ENCODE measurements at places on chromosomes 4 and X. TPM values are rescaled to one million over a fixed set of nuclear protein-coding genes. Genes with fewer than 3 reads are reported as not detected.

DNA sequence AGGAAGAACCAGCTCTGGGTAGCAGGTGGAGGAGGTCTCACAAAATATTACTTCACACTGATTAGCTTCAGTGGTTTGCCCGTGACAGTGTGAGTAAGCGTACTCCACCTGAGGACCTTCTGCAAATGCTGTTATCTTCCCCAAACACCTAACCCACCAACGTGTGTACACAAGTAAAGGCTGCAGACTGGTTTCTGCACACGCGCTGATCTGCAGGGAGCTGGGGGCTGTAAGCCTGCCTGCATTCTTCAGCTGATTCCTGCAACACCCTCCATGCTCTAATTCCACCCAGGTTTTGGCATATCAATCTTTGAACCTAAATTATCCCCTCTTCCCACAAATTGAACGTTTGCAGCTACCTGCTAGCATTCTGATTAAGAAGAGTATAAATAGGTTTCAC is 820.2 kb downstream of the TRIML1 start:
- no peaks in the 10 kb centered on the region for H3K27me3 ChIP-seq
- no peak for DNase-seq
- H3K36me3 ChIP-seq: no peaks in the 10 kb centered on the region
- no peak overlapping the region for H3K4me3 ChIP-seq

- no peaks in the 10 kb centered on the region for H3K27me3 ChIP-seq
- H3K36me3 ChIP-seq: peaks cover 9% of the 10 kb centered on the region
- DNase-seq: no peak
- H3K27ac ChIP-seq: no peak overlapping the region
- H3K4me3 ChIP-seq: no peak overlapping the region
These were observed 1.8 kb downstream of the CCNI start for GRCh38 chr4:77073981-77074380.

DNA sequence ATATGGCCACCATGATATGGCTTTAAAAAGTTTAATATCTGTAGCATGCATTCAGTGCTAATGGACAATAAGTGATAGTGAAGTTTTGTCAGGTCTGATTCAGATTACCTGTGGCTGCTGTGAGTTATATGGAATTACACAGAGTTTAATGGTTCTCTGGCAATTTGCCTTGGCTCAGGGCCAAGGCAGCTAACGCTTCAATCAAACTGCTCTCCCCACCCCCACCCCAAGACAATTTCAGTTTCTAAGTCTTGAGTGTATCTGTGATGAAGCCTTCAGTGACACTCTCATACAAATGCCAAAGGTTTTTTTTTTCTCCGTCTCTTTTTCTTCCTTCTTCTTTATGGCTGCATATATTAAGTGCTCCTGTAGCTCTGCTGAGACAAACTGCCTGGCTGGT is 106.6 kb downstream of the SHROOM4 start:
- peaks cover 3% of the 10 kb centered on the region for H3K4me1 ChIP-seq
- peaks cover 24% of the 10 kb centered on the region for H3K27me3 ChIP-seq
- H3K36me3 ChIP-seq: no peaks in the 10 kb centered on the region
- no peak for DNase-seq

Gene PIN4
- total RNA-seq: 3.0 TPM

Gene PNCK
- not detected for total RNA-seq

DNA sequence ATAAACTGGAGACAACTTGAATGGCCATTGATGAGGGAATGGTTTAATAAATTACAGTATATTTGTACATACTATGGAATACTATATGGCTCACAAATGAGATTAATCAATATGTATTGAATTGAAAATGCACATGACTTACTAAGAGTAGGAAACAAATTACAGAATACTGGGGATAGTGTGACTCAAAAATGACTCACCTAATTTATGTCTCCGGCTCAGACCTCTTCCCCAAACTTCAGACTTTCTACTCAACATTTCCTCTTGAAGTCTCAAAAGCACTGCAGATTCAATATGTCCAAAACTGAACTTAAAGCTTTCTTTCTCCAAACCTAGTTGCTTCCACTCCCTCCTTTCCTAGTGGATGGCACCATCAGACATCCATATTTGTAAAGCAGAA is 28.8 kb upstream of the GRIA3 start:
- no peaks in the 10 kb centered on the region for H3K4me1 ChIP-seq
- H3K27me3 ChIP-seq: no peaks in the 10 kb centered on the region
- no peak overlapping the region for H3K27ac ChIP-seq
- no peak overlapping the region for H3K4me3 ChIP-seq
- DNase-seq: no peak
- no peaks in the 10 kb centered on the region for H3K36me3 ChIP-seq

Gene MMAA
- total RNA-seq: 10.4 TPM

DNA sequence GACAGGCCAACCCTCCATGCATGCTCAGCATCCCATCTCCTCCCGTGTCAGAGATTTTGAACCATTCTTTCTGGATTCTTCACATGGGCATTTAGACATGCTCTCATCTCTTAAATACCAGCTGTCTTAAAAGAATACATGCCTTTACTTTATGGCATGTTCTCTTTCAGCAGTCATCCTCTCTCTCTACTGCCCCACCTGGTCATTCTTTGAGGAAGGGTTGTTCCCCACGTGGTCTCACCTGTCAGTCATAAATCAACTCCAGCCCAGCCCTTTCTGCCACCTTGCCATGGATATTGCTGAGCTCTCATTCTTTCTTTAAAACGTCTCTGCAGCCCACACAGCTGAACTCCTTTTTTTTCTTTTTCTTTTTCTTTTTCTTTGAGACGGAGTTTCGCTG is 111.3 kb downstream of the ARHGAP10 start:
- peaks cover 5% of the 10 kb centered on the region for H3K36me3 ChIP-seq
- peaks cover 7% of the 10 kb centered on the region for H3K4me1 ChIP-seq
- DNase-seq: no peak
- no peak overlapping the region for H3K27ac ChIP-seq

DNA sequence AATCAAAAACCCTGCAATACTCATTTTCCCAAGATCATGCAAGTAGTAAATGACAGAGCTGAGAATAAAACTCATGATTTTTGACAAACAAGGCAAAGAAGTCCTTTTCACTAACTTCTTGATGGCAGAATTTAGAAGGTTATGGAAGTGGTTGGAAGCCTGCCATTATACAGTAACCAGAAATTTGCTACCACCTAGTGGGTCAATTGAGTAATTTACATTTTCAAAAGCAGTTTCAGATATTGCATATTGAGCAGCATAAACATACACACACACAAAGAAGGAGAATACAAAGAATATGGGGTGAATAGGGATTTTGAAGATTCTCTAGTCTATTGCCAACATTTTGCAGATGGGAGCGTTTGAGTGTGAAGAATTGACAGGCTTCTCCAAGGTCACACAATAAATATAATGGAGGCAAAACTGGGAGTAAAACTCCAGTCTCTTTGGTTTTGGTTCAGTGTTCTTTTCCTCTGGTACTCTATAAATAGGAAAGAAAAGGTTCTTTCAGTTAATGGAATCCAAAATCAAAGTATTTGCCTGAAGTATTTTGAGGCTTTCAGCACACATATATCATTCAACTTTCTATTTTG is 70.2 kb downstream of the GC start:
- H3K4me1 ChIP-seq: peaks cover 3% of the 10 kb centered on the region
- no peak overlapping the region for H3K4me3 ChIP-seq
- no peak for DNase-seq
- no peak overlapping the region for H3K27ac ChIP-seq
- H3K27me3 ChIP-seq: peaks cover 8% of the 10 kb centered on the region
- H3K36me3 ChIP-seq: no peaks in the 10 kb centered on the region

DNA sequence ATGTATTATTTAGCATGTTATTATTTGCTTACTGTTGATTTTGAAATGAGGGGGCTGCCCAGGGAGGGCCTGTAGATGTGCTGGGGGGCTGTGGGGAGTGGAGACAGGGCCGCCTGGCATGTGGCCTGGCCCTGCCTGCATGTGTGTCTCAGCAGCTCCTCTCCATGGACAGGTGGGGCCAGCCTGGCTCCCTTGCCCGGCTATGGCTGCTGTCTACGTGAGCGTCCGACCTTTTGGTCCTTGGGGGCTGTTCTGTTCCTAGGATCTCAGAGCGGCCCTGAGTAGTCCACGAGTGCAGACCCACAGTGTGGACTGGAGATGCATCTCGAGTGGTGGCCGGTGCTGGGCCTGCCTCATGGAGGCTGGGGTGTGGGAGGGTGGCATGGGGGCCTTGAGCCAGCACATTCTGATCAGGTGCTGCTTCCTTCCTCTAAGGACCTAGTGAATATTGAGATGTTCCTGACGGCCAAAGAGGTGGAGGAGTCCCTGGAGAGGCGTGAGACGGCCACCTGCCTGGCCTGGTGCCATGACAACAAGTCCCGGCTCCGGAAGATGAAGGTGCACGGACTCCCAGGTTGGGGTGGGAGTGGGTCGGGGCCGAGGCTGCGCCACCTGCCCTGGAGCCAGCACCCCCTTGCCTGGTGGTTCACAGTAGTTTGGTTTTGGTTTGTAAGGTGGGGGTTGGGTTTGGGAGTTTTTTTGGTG is 24.9 kb upstream of the UVSSA start:
- H3K36me3 ChIP-seq: peaks cover 6% of the 10 kb centered on the region
- peaks cover 10% of the 10 kb centered on the region for H3K4me1 ChIP-seq
- no peak overlapping the region for H3K4me3 ChIP-seq
- H3K27ac ChIP-seq: no peak overlapping the region
- DNase-seq: no peak

GRCh38 chrX:28586981-28587551 is at the start of gene IL1RAPL1:
TSS of gene IL1RAPL1 (plus strand) at chrX:28587446.
- no peaks in the 10 kb centered on the region for H3K36me3 ChIP-seq
- H3K27ac ChIP-seq: no peak within 1 kb of the TSS
- no peaks in the 10 kb centered on the region for H3K27me3 ChIP-seq
- H3K4me1 ChIP-seq: no peaks in the 10 kb centered on the region

- H3K36me3 ChIP-seq: no peaks in the 10 kb centered on the region
- H3K27ac ChIP-seq: no peak overlapping the region
- no peak overlapping the region for H3K4me3 ChIP-seq
These were observed 276.4 kb downstream of the PDGFC start for GRCh38 chr4:156695163-156695562.

GRCh38 chr4:153346563-153346962 is 2.1 kb downstream of the MND1 start:
- H3K4me1 ChIP-seq: peaks cover 29% of the 10 kb centered on the region
- peaks cover 8% of the 10 kb centered on the region for H3K36me3 ChIP-seq
- H3K27me3 ChIP-seq: peaks cover 18% of the 10 kb centered on the region
- H3K4me3 ChIP-seq: no peak overlapping the region

GRCh38 chrX:107674480-107675364 is 46.4 kb downstream of the PRPS1 start:
- H3K4me1 ChIP-seq: peaks cover 43% of the 10 kb centered on the region
- peak; percentile 13 for DNase-seq
- H3K36me3 ChIP-seq: no peaks in the 10 kb centered on the region
- H3K27me3 ChIP-seq: no peaks in the 10 kb centered on the region

GRCh38 chrX:151902813-151903591 is 9.7 kb upstream of the MAGEA4 start:
- H3K4me1 ChIP-seq: no peaks in the 10 kb centered on the region
- no peaks in the 10 kb centered on the region for H3K36me3 ChIP-seq
- no peaks in the 10 kb centered on the region for H3K27me3 ChIP-seq
- H3K4me3 ChIP-seq: no peak overlapping the region
- H3K27ac ChIP-seq: no peak overlapping the region

- no peak overlapping the region for H3K27ac ChIP-seq
- H3K4me1 ChIP-seq: peaks cover 5% of the 10 kb centered on the region
- no peaks in the 10 kb centered on the region for H3K27me3 ChIP-seq
- no peaks in the 10 kb centered on the region for H3K36me3 ChIP-seq
These were observed 481.0 kb downstream of the SH2D1A start for GRCh38 chrX:124827258-124827845.

DNA sequence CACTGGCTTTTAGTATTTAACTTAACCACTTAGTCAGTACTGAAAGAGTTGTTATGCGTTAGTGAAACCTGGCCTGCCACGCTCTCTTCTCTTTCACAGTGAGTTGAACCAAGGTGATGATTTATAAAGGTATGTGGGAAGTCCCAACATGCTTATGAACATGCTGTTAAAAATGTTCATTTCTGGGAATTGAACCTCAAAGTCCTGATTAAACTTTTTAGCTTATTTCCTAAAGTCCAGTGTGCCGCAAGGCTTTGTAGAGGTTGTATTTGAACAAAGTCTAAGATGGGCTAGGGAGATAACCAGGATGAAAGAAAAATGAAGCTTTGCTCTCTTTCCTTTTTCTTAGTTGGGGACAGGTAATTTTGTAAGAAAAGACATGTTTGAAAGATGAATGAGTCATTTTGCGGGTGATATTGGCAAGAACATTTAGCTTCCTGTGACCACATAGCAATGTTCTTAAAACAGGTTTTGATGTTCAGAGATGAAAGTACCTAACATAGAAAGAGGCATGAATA is 270.3 kb downstream of the DTHD1 start:
- peaks cover 2% of the 10 kb centered on the region for H3K27me3 ChIP-seq
- no peaks in the 10 kb centered on the region for H3K4me1 ChIP-seq
- H3K4me3 ChIP-seq: no peak overlapping the region
- DNase-seq: no peak
- H3K27ac ChIP-seq: no peak overlapping the region

DNA sequence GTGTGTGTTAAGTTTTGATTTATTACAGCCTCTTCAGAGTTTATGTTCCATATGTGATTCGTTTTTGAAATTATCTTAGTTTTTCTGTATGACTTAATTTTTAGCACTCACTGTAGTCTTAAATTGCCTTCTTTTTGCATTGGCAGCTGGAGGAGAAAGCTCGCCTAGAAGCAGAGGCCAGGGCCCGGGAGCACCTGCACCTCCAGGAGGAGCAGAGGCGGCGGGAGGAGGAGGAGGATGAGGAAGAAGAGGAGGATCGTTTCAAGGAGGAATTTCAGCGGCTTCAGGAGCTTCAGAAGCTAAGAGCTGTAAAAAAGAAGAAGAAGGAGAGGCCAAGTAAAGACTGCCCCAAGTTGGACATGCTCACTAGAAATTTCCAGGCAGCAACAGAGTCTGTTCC is 56.6 kb downstream of the TNIP2 start:
- H3K27me3 ChIP-seq: no peaks in the 10 kb centered on the region
- H3K4me3 ChIP-seq: no peak overlapping the region
- DNase-seq: no peak

Gene SPANXN3
- total RNA-seq: not detected

DNA sequence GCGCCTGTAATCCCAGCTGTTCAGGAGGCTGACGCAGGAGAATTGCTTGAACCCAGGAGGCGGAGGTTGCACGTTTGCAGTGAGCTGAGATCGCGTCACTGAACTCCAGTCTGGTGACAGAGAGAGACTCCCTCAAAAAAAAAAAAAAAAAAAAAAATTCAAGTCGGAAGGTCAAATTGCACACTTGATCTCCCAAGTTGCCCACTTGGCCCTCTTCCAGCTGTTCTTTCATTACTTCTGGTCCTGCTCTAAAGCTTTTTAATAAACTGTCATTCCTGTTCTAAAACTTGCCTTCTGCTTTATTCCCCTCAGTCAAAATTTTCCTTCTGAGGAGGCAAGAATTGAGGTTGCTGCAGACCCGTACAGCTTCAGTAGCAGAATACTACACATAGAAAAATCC is 2358.0 kb downstream of the ARAP2 start:
- H3K36me3 ChIP-seq: no peaks in the 10 kb centered on the region
- no peaks in the 10 kb centered on the region for H3K27me3 ChIP-seq
- H3K4me3 ChIP-seq: no peak overlapping the region
- H3K4me1 ChIP-seq: no peaks in the 10 kb centered on the region
- no peak for DNase-seq

- peak; percentile 14 for DNase-seq
- H3K27ac ChIP-seq: peak overlapping the region; percentile 67
- no peaks in the 10 kb centered on the region for H3K36me3 ChIP-seq
- peak overlapping the region; percentile 93 for H3K4me3 ChIP-seq
- H3K27me3 ChIP-seq: no peaks in the 10 kb centered on the region
- H3K4me1 ChIP-seq: peaks cover 20% of the 10 kb centered on the region
These were observed 1.1 kb downstream of the MAML3 start for GRCh38 chr4:140152751-140153418.
